Activated CD4-positive, alpha-beta T cell treated with anti-CD3 and anti-CD28 coated beads, Interleukin-2, amount 10 ng/mL, durations not matched to agents 7 days and 5 days (primary cell): ENCODE measurements at places on chromosomes 12 and 14. TPM values are rescaled to one million over a fixed set of nuclear protein-coding genes. Genes with fewer than 3 reads are reported as not detected.

RNASE3 gene
- not detected for total RNA-seq

DNA sequence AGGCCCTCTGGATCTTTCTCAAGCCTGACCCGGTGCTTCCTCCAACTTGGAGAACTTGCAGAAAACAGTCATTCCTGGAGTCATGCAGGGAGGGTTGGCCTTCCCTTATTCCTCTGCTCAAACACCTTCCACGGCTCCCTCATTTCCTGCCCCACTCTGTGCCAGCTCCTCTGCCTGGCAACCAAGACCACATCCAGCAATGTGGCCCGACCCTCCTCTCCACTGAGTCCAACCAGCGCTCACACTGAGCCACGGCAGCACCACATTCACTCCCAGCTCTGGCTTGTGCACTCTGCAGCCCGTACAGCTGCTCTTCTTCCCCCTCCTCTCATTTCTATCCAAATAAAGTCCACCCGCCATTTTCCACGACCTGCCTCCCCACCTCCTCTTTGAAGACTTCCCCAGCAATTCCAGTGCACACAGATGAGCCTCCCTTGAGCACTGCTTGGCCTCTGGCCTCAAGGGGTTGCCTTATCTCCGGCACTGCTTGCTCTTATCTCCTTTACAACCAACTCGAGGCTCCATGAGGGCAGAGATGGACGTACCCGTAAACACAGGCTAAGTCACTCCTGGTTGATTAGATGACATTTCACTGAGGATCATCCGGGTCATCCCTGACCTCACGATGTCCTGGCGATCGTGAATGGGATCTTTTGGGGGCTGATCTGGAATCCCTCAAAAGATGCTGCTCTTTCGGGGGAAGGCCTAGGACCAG is 5.4 kb downstream of the PGF start:
- DNase-seq = no peak

TAS2R50 gene
- total RNA-seq = 1.1 TPM

DNA sequence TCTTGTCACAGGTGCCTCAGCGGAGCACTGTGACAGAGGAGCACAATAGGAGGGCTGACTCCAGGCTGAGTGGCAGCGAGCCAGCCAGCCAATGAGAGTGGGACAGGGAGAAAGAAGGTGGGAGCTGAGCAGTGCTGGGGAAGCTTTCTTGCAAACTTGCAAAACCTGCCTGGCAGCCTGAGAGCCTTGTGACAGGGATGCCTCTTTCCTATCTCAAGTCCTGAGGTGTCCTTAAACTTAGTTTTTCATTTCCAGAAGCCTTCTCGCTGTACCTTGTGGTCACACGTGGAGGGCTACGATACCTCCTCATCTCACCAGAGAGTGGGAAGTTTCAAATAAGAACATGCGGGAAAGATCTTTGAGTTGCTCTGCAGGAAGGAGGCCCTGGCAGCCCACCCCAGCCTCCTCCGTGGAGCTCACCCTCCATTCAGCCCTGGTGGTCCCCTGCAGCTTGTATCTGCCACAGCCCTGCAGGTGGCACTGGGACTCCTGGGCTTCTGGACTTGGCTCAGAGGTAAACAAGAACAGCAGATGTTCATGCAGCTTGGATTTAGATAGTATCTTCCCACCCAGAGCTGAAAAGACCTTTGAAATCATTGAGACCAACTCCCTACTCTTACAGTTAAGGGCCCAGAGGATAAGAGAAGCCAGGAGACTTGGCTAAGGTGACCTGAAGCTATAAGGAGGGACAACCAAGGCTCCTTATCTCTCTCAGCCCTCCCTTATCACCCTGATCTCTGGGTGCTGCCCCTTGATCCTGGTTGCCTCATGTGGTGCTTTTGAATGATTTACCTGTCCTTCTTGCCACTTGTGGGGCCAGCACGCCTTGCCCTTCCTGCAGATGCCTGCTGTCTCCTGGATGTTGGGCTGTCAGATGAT is 153.5 kb upstream of the MAX start:
- peak; percentile 13 for DNase-seq

SETD1B gene
- 32.6 TPM for total RNA-seq

DNA sequence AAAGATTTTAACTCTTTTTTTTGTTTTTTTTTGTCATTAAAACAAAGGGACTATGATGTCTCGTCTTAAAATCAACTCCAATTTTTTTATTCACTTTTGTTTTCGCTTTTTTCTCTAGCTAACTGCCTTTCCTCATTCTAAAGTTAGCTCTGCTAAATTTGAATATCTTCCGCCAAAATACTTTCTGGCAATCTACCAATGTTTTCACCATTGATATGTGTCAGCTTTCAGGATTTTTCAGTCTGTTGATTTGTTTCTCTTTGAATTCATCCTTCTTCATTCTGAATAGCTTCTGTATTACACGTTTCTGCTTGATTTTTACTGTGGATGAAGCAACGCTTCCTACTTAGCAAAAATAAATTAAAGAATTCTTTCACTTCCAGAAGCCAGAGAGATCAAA is 38.7 kb upstream of the NOVA1 start:
- no peak for DNase-seq

DNA sequence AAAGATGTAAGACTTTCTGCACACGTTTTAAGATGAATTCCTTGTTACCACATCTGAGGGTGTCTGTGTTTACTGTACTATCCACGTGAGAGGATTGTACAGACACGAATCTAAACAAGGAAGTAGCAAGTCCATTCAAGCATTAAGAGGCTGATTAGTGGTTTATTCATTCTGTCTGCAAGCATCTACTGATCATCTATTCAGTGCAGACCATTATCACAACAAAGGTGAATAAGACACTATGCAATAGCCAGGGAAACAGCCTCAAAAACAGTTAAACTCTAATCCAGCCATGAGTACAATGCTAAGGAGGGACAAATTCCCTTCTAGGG is 111.6 kb upstream of the PZP start:
- DNase-seq = no peak

DNA sequence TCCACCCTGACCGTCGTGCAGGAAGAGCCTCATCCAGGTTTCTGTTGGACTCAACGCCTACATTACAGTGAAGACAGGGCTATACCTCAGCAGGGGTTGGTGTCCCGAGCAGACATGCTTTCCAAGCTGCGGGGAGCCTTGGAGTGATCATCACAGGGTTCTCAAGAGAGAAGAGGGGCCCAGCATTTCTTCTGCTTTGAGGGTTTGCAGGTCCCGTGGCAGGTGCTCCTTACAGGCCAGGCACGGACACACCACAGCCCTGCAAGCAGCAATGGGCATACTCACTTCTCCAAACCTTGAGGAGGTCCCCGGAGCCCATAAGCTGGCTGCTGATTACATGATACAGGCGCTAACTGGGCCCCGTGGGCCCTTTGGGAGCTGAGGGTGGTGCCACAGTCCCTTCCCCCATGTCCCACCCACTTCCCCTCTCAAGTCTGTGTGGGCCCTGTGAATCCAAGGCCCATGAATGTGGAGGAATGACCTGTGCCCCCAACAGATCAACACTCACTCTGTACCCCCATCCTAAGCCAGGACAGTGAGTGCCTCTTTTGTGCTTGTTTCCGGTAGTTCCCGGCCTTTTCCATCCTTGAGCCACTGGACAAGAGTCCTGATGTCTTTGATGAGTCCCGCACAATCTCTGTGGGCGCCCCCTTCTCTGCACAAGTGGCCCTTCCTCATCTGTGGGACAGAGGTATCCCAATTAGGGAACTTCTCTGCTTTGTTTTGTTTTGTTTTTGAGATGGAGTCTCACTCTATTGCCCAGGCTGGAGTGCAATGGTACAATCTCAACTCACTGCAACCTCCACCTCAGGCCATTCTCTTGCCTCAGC is 1.1 kb downstream of the AQP2 start:
- no peak for DNase-seq

SAMD4A gene
- 0.54 TPM for total RNA-seq

CLEC4E gene
- not detected for total RNA-seq

- no peak for DNase-seq
Observed at GRCh38 chr14:95918466-95918865, 41.8 kb downstream of the TUNAR start.

DNA sequence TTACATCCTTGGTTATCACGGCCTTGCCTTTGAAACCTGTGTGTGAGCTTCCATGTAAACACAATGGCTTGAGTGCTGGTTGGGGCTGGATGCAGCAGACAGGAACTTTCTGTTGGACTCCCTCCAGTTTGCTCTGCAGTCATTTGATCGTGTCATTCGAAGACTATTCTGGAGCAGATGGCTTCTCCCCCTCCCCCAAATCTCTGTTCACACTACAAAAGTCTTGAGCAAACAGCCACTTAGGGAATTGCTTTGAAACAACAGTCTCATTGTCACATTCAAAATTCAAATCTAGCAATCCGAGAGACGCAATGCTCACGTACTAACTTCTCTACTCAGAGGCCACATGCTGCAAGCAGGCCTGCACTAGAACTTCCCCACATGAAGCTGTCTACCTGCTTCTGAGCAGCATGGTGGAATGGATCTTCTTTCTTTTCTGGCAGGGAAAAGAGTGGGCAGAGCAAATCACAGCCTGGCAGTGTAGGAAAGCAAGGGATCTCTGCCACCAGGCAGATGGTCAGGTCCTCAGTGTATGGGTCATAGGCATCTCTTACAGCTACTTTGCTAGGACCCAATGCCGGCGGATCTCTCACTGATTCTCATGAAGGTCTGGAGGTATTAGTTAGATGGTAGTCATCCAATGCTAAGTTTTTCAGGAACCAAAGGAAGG is 214.2 kb downstream of the PPM1H start:
- no peak for DNase-seq

TAS2R31 gene
- 3.0 TPM for total RNA-seq

VASH1 gene
- total RNA-seq = 2.1 TPM

DNA sequence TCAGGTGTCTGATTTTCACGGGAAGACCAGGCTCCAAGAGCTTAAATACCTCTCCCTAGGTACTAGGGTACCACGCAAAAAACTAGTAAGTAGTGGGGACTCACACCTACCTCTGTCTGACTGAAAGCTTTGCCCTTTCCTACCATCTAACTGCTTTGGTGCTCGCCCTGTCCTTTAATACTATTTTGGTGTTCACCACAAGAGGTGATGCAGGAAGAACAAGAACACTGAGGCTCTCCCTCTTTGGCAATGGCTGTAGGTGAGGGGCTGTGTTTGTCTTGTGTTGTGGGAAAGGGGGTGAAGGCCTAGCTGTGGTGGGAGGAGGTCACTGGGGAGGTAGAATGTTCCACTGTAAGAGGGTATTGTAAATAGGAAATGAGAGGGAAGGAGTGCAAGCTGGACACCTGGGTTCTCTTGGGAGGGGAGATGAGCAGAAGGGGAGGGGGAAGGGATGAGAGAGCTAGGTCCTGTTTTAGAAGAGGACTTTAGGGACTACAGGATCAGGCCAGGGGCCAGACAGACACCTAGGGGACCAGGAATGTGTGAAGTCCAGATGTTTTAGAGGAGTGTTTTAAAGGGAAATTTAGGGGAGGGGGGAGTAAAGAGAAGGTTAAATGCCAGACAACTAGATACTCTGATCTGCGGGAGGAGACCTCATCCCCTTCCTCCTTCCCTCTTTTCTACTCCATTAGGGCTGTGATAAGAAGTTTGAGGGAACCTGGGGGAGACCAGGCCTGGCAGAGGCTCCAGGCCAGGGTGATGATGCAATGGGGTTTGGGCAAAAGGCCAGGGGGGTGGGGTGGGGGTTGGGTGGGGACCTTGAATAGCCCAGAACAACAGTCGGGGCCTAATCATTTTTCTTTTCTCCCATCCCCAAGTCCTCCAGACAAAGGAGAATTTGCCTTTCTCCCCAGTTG is 2.1 kb downstream of the ITGA5 start:
- DNase-seq = no peak

- no peak for DNase-seq
Observed at GRCh38 chr12:53378222-53378621, 1.8 kb upstream of the SP1 start.

DNA sequence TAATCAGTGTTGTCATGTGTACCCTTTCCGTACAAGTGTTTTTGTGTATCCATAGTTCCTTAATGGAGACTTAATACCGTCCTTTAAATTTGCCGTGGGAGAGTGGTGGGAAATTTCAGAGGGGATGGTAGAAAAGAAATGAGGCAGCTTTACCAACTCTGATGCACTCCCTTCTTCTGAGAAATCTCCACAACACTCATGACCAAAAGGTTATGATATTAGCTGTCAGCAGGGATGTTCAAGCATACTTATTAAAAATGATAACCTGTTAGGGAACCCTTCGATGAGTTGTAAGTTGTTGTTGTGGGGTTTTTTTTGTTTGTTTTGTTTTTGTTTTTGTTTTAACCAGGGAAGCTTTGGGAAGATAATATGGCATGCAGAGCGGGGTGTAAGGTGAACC is 12.5 kb downstream of the RAB21 start:
- no peak for DNase-seq

- DNase-seq = no peak
Observed at GRCh38 chr14:48914921-48915320, 671.3 kb downstream of the RPS29 start.

DPY19L2 gene
- 0.27 TPM for total RNA-seq

GRCh38 chr14:53390008-53390407 is 236.9 kb upstream of the DDHD1 start:
- no peak for DNase-seq

- no peak for DNase-seq
Observed at GRCh38 chr14:32224737-32225377, 21.8 kb upstream of the RNU6-8 start.

DNA sequence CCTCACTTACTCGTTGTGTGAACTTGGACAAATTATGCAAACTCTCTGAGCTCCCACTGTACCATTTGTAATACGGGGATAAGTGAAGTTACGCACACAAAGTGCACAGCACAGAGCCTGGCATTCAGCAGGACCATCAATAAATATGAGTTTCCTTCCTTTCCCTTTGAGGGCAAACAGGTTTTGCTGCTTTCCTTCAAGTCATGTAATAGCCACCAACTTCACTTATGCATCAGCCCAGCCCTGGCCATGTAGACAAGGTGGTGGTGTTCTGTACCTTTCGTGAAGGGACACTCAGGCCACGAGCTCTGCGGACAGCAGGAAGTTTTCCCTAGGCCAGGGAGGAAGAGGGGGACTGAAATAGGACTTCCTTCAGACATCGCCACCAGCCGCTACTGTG is 272.7 kb downstream of the CACNA1C start:
- DNase-seq = no peak

NYNRIN gene
- 0.23 TPM for total RNA-seq

GRCh38 chr14:81219759-81220579 is 790 bp downstream of the GTF2A1 start:
- DNase-seq = peak; percentile 39

- no peak for DNase-seq
Observed at GRCh38 chr12:22248121-22248520, 86.4 kb downstream of the ST8SIA1 start.

- no peak for DNase-seq
Observed at GRCh38 chr12:130044991-130045621, 117.2 kb upstream of the FZD10 start.

- DNase-seq = no peak
Observed at GRCh38 chr12:93832131-93832530, 155.0 kb downstream of the CRADD start.

DNA sequence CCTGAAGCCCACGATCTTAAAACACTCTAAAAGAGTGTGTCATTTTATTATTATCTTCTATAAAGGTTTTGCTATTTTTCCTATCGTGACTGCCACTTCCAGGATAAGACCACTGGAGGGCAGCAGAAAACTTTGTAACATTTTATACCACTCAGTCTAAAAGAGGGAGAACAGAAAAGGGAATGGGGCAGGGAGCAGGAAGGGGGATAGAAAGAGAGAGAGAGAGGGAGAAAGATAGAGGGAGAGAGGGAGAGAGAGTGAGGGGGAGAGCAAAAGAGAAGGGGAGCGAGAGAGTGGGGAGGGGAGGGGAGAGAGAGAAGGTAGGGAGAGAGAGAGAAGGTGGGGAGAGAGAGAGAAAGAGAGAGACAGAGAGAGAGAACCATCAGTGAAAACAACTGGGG is 2.0 kb upstream of the ART4 start:
- DNase-seq = peak; percentile 55
